ENCODE measurements at places on chromosomes 3 and 15.

GRCh38 chr15:51855612-51856011, 26.2 kb downstream of the TMOD3 start:
- no peak for DNase-seq

DNA sequence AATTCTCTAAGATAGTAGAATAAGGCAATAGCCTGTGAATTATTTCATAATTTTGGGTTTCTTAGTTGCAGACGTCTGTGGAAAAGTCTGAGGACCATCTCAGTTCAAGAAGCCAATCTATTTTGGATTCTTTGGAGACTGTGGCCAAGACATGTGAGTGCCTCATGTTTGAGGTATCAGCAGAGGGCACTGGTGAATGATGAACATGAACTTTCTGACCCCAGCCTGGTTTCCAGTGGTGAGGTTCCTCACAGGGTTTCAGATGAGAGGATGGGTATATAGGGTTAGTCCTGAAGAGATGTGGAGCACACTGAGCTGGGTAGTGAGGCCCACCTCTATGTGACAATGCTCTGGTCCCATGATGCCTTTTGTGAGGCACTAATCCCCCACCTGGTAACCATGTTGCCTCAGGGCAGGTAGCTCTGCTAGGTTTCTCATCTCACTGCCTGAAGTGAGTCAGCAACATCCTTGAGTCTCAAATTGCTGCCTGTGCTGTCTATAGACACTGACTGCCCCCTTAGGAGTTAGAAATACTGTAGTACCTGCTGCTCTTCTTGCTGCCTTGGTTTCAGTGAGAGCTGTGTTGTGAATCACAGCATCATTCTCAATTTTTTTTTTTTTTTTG, 32.3 kb downstream of the C3orf62 start:
- no peak for DNase-seq

DNA sequence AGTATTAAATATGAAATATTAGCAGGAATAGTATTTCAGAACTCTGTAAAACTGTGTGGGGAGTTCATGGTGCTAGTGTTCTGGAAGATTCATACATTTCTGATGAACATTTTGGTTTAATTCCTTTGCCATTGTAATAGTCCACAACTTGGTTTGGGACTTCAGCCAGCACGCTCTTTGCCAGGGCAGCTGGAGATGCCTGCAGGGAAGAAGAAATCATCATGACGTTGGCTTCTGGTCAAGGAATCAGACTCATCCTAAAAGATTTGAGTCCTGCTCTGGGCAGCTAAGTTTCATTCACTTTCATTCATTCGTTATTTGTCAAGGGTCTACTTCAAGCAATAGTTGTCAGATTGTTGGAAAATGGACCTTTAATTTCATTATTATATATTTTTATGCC, 32.4 kb upstream of the MRPL3 start:
- DNase-seq, result no peak

- DNase-seq, result no peak
Measured at GRCh38 chr3:106635271-106635670, 742.0 kb upstream of the CCDC54 start.

DNA sequence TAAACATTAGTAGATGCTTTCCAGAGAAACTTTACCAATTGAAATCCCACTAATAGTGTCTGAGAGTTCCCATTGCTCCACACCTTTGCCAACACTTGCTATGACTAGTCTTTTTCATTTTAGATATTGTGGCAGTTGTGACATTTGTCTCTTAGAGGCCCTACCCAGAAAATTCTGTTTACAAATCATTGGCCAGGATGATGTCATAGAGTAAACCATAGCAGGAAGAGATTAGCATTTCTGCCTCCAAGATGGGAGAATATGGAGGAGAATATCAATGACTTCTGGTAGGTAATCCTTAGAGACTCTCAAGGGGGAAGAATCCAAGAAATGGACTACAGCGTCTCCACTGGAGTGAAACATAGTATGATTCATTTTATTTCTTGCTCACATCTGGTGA, 291.0 kb upstream of the CNTN3 start:
- DNase-seq, result no peak

DNA sequence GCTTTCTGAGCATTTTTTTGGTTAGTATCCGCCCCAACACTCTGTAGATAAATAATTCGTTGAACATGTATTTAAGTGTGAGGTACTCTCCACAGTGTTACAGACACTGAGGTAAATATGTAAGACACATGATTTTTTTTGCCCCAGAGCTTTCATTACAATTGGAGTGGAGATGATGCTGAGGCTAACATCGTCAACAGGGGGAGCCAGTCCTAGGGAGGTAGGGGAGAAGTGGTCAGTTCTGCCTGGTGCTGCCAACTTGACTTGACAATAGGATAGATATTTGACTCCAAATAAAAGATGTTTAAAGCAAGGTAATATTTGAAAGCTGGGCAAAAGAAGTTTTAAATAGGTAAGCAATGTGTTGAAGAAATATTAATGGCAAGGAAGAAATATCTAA, 295.7 kb downstream of the UNC13C start:
- DNase-seq, result no peak

DNA sequence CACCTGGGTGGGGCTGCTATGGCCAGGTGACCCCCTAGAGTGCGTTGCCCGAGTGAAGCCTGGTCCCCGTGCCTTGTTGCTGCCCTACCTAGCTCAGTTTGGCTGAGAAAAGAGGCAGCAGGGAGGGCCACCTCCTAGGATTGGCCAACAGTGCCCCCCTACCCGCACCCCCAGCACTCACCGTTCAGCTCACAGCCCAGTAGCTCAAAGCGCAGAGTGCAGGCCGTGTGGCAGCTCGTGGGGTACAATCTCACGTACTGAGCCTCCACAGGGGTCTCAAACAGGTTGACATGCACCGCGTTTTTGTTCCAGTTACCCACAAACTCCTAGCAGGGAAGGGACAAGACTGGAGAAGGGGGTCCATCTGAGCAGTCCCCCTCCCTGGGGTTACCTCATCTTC, 7.6 kb downstream of the MFGE8 start:
- DNase-seq, result no peak

DNA sequence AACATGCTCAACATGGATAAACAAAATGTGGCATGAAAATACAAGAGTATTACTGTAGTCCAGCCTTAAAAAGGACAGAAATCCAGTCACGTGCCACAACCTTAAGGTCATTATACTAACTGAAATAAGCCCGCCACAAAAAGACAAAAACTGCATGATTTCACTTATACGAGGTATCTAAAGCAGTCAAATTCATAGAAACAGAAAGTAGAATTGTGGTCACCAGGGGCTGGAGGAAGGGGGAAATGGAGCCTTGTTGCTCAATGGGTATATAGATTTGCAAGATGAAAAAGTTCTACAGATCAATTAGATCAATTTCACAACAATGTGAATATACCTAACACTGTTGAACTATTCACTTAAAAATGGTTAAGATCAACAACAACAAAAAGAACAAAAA, 7.4 kb downstream of the GLB1 start:
- DNase-seq, result no peak

GRCh38 chr3:196175722-196176121, 35.5 kb downstream of the ZDHHC19 start:
- DNase-seq, result no peak

DNA sequence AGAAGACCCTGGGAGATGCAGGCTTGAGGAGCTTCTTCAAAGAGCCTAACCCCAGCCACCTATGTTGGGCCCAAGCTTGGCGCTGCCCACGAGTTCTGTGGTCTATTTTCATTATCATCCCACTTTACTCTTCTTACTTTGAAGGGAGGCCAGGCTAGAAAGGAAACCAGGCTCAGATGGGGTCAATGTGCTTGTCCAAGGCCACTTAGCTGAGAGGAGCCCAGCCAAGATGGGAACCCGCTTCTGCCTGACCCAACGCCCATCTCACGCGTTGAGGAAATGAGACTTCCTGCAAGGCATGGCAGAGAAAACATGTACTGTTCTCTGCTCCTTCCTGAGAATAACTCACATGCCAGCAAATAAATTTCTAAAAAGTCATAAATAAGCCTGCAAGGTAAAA, 486.3 kb upstream of the PROK2 start:
- DNase-seq, result no peak

GRCh38 chr3:59663076-59663850, 613.4 kb upstream of the CFAP20DC start:
- DNase-seq, result no peak

DNA sequence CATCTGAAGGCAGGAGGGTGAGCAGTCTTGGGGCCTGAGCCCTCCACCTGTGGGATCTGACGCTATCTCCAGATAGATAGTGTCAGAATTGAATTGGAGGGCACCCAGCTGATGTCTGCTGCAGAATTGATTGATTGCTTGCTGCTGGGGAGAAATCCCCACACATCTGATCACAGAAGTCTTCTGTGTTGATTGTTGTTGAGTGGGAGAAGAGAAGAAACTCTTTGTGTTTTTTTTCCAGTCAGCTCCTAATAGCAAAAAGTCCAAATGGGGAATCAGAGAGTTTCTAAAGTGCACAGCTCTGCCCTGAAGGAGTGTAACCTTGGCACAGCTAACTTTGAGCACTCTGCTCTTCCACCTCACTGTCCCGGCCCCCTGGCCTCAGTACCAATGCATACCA, 66.1 kb downstream of the RAB11A start:
- DNase-seq, result no peak

GRCh38 chr3:71600646-71601288, 17.2 kb upstream of the FOXP1 start:
- no peak for DNase-seq

DNA sequence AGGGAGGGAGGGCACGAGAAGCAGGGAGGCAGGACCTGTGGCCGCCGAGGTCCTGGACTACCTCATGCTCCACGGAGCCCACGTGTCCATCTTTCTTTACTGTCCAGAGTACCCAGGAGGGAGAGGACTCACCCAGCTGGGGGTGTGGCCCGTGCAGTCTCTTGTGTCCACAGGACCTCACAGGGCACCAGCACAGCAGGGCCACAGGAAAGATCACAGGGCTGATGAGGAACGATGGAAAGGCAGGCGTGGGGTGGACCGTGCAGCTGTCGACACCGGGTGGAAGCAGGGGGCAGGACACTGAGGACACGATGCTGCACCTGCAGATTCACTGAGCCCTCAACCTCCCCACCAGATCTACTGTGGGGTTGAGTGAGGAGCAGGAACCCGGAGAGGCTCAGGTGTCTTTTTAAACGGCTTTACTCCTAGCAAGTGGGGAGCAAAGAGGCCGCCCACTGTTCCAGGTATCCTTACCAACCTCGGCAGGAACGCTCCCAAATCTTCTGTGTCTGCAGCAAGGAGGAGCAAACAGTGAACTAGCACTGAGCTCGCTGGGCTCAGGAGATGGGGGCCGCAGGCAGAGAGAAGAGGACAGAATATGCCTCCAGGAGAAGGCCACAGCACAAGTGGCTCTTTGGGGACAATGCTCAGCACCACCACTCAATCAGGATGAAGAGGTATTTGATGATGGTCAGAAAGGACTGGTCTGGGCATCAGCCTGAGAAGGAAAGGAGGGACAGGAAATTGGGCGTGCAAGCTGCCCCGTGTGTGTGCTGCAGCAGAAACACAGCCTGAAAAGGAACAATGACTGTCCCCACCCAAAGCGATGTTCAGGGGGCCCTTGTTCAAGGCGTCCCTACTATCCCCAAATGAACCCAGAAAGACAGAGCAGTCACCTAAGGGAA, 198.8 kb downstream of the XXYLT1 start:
- DNase-seq, result no peak

DNA sequence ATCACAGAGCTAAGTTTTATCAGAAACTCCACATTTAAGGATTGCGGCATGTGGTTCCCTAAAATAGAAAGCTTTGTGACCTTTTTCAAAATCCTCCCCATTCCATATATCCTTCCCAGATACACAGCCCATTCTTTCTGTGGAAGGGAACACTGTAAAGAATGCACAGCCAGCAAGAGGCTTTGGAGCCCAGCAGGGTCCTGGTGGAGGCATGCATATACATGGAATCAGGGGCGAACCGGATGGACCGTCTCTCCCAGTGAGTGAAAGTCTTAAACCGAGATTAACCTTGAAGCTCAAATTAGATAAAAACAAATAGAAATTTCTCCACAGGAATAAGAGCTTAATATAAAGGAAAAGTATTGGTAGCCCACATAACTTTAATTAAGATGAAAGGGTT, 436.2 kb upstream of the MDFIC2 start:
- no peak for DNase-seq

DNA sequence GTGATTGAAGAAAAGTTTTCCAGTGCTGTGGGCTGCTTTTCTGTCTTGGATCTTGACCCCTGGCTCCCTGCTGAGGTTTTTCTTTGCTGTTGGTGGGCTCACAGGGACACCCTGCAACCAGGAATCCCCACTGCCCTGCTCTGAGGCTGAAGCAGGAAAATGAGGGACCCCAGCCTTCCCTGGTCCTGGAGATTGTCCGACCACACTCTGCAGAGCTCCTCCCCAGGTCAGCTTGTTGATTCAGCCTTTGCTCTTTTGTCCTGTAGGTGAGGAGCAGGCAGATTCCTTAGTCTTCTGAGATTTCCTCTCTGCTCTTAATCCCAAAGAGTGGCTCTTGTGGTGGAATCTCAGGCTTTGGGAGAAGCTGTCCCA, 194.5 kb downstream of the RPLP1 start:
- no peak for DNase-seq

- no peak for DNase-seq
Measured at GRCh38 chr15:99716540-99717095, 16.6 kb downstream of the LYSMD4 start.

DNA sequence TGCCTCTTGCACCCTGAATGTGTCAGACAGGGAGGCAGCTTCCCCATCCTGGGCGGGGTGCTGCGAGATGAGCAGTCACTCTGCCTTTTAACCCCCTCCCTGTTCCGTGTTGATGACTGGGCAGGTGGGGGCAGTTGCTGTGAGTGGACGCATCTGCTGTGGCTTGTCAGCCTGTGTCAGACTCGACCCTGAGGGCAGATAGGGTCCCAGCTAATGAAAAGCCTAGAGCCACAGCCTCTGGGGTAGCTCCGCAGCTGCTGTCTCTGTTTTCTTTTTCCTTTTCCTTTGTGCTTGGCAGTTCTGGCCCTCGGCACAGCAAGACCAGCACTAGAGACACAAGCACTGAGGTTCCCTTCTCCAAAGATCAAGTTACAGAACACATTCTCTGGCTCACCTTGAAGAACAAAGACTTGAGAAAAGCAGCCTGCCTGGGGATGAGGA, 43.0 kb upstream of the GLCE start:
- DNase-seq, result no peak

GRCh38 chr3:168709073-168709472, 613.3 kb upstream of the GOLIM4 start:
- no peak for DNase-seq

DNA sequence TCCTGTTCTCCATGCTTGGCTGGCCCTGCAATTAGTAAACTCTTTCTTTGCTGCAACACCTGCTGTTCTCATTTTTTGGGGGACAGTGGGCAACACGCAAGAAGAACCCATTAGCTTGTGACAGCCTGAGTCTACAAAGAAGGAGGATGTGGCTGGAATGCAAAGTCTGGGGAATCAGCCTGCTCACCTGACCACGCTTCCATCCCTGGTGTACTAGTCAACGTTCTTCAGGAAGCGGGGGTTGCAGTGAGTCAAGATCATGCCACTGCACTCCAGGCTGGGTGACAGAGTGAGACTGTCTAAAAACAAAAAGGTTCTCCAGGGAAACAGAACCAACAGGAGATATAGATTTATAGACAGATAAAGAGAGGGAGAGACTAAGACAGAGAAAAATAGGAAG, 27.7 kb upstream of the KBTBD12 start:
- no peak for DNase-seq
